ENCODE measurements at places on chromosomes 5 and 9.
A peak's percentile ranks its signal among the peaks of the same experiment; 100 is the strongest.

- DNase-seq, result peak; percentile 98
Observed at GRCh38 chr5:136053336-136054141, 24.8 kb downstream of the TGFBI start.

GRCh38 chr5:141349917-141350619, at the start of gene PCDHGB1:
TSS of gene PCDHGB1 (plus strand) at chr5:141350099. CDS start at chr5:141350261, 162 bp downstream.
- peak; percentile 53 for DNase-seq

DNA sequence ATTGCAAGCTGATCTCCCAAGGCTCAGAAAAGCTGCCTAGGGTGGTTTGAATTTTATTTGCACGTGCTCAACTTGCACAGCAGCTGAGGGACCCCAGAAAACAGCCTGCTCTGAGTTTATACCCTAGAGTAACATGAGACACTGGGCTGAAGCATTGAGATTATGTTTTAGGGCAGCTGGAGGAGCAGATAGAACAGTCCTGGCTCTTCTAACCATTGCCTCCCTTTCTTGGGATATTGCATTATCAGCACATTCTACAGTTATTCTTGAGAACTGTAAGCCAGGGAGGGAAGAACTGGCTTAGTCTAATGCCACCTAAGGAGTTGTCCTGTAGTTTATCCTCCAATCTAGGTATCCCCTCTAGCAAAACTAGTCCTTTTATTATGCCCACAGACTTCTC, 10.3 kb downstream of the SMC2 start:
- DNase-seq, result no peak

DNA sequence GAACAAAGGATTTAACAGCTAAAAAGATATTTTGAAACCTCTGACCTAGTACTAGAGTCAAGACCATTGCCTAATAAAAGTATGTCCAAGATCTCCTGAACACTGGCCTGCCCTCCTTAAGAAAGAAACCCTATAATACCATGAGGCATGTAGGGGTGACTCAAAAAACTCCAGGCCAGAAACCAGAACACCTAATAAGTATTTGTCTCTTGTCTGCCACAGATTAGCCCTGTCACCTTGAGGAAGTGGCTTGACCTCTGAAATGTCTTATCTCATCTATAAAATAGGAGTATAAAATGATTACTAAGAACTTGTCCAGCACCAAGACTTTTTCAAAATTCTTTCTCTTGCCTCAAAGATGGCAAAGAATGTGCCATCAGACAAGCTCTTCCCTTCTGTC, 125.5 kb upstream of the RASGRF2 start:
- DNase-seq, result no peak

DNA sequence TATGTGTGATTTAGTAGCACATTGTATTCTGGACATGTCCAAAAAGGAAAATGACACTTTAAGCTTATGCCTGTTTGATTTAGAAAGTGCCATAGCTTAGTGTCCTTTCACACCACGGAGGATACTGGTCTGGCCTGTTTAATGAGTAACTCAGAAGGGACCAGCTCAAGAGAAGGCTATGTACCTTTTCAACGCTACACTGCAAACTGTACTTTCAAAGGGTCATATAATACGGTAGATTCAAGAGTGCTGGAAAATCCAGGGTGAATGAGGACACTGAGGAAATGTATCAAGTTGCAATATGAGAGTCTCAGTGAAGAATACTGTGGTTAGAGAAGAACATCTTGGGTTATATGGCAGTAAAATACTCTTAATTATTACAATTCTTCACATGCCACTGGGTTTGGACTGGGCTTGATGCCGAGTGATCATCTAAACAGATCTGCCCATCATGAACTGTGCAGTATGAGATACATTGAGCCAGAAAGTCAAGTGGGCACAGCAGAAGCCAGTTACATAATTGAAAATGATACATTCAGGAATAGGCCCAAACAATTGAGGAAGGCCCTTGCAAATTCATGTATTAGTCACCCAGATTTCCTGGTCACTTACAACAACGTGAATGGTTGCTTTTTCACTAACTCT, 1211.5 kb upstream of the CDH9 start:
- no peak for DNase-seq

- peak; percentile 98 for DNase-seq
Observed at GRCh38 chr5:39755986-39756385, 331.2 kb upstream of the DAB2 start.

- DNase-seq, result no peak
Observed at GRCh38 chr5:179614745-179615144, 8.7 kb downstream of the HNRNPH1 start.

DNA sequence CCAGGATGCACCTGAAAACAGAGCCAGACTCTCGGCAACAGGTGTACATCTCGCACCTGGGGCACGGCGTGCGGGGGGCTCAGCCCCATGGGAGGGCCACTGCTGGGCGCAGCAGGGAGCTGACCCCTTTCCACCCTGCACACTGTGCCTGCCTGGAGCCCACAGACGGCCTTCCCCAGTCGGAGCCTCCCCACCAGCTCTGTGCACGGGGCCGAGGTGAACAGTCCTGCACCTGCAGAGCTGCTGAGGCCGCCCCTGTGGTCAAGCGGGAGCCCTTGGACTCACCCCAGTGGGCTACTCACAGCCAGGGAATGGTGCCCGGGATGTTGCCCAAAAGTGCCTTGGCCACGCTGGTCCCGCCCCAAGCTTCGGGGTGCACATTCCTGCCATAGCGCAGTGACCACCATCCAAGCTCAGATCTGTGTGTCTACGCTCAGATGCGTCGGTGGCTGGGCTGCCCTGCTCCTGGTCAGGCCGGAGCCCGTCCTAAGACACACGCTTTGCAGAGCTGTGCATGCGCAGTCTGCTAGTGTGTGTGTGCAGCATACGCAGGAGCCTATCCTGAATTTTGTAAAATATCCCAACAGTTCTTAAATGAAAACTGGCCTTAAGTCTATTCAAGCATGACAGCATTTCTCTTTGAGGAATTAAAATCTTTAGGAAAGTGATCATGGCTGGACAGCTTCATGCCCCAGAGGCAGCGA, 8.4 kb upstream of the EXOC3 start:
- no peak for DNase-seq

GRCh38 chr5:141960018-141960417, 2.0 kb upstream of the PCDH12 start:
- DNase-seq, result no peak
